ENCODE measurements at places on chromosomes 6 and 20.
A peak's percentile ranks its signal among the peaks of the same experiment; 100 is the strongest.

- DNase-seq = no peak
These were observed 105.5 kb downstream of the MRPL14 start for GRCh38 chr6:44021589-44022295.

DNA sequence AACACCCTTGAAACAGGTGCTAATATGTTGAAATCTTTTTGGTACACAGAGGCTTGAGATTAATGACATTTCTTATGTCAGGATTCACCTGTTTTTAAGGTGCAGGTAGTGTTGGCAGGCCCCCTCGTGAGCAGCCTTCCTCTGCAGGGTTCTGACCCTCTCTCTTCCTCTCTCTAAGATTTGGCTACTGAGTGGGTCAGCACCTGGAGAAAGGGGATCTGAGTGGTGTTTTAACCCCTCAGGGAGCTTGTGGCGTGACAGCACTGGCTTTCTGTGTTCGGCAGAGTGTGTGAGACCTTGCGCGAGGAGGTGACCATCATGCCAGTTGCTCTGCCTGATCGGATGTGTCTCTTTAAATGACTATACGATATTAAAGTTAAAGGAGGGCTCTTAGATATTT is 37.1 kb downstream of the HIVEP1 start:
- no peak for DNase-seq

GRCh38 chr6:132764370-132764769 is 6.7 kb upstream of the VNN2 start:
- DNase-seq = no peak

GRCh38 chr6:79465381-79465780 is 71.8 kb downstream of the LCA5 start:
- DNase-seq = no peak

DNA sequence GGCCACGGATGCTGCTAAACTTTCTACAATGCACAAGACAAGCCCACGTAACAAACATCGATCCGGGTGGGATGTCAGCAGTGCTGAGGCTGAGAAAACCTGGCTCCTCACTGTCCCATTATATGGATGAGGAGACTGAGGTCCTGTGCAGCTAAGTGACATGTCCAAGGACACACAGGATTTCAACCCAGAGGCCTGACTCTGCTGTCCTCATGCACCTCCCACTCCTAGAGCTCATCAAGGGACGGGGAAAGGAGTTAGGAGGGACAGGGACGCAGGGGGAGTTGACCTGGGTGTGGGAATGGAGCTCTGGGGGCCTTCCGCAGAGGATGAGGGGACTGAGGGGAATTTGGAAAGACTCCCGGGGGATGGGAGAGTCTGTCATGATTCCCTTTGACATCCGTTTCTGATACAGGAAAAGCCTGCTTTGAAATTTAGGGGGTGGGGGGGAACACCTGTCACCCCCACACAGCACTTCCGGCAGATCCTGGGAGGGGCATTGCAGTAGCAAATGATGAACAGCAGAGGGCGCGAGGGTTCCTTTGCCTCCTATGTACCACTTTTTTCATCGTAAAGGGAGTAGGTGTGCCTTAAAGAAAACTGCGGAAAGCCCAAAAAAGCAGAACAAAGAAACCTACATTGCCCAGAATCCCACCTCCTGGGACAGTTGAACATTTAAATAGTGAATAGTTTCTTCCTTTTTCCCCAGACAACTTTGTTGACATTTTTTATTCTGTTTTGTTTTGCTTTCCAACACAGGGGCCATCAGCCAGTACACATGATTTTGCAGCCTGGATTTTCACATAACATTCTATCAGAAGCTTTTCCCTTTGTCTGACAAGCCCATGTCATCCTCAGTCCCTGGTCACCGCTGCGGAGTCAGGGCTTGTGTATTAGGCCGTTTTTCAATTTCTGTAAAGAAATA is 48.6 kb downstream of the SLC2A10 start:
- DNase-seq = peak; percentile 40

GRCh38 chr6:25363427-25363826 is 84.3 kb downstream of the CARMIL1 start:
- DNase-seq = peak; percentile 44
